Trophoblast cell (in vitro differentiated cells and primary cell): ENCODE measurements at places on chromosomes 6 and 20.

DNA sequence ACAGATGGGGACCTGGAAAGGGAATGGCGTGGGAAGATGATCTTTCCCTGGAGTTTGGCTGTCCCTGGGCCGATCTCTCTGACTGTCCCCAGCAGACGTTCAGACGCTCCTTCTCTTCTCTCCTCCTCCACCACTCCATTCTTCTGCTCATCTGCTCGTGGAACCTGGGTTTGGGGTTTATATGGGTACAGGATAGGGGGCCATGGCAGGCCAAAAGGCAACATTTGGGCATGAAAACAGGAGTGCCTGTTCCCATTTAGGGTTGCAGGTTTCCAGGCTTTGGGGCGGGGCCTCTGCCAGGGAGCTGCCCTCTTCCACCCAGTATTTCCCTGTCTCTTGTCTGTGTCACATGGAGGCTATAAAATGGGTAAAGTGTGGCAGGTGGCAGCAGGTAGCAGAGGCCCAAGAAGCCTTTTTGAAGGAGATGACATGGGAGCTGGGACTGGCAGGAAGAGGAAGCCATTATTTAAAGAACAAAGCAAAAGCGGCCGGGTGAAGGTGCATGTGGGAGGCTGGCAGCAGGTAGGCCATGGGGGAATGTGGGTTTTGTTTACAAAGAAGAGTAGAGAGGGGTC lies 203.7 kb downstream of the BMP7 start:
- no peaks in the 10 kb centered on the region for H3K27me3 ChIP-seq
- no peak overlapping the region for H3K4me3 ChIP-seq
- DNase-seq: no peak
- H3K4me1 ChIP-seq: peaks cover 18% of the 10 kb centered on the region
- H3K27ac ChIP-seq: no peak overlapping the region

- H3K4me1 ChIP-seq: peaks cover 10% of the 10 kb centered on the region
- H3K36me3 ChIP-seq: no peaks in the 10 kb centered on the region
- DNase-seq: peak; percentile 5
Observed at GRCh38 chr6:14656078-14656521, 538.5 kb downstream of the CD83 start.

GRCh38 chr20:45993197-45993951 lies 15.3 kb upstream of the MMP9 start:
- H3K4me1 ChIP-seq: peaks cover 23% of the 10 kb centered on the region
- peak overlapping the region; percentile 90 for H3K27ac ChIP-seq
- H3K36me3 ChIP-seq: no peaks in the 10 kb centered on the region
- H3K27me3 ChIP-seq: no peaks in the 10 kb centered on the region

DNA sequence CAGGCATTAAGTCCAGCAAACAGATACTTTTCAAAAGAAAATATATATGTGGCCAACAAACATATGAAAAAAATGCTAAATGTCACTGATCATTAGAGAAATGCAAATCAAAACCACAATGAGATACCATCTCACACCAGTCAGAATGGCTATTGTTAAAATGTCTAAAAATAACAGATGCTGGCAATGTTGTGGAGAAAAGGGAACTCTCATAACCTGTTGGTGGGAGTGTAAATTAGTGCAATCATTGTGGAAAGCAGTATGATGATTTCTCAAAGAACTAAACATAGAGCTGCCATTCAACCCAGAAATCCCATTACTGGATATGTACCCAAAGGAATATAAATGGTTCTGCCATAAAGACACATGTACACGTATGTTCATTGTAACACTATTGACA lies 20.6 kb downstream of the KCNQ5 start:
- no peaks in the 10 kb centered on the region for H3K27me3 ChIP-seq
- DNase-seq: no peak
- H3K36me3 ChIP-seq: no peaks in the 10 kb centered on the region
- H3K27ac ChIP-seq: no peak overlapping the region
- no peak overlapping the region for H3K4me3 ChIP-seq

DNA sequence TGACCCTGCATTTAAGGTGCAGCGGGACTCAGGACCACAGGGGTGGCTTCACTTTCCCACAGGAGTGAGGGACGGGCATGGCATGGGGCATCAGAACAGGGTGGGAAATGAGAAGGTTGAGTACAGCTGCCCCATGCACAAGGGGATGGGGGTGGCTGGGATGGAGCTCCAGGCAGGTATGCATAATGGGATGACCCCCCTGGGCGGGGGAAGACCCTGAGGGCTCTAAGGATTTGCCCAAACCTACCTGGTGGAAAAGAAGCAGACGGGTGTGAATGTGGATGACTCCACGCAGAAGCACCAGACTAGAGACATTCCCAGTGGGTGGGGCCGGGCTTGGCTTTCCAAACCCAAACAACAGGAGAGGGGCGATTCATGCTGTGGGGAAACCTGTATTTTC lies 200.3 kb downstream of the SYNDIG1 start:
- no peaks in the 10 kb centered on the region for H3K36me3 ChIP-seq
- peaks cover 5% of the 10 kb centered on the region for H3K4me1 ChIP-seq
- H3K4me3 ChIP-seq: no peak overlapping the region
- no peak overlapping the region for H3K27ac ChIP-seq
- H3K27me3 ChIP-seq: no peaks in the 10 kb centered on the region

DNA sequence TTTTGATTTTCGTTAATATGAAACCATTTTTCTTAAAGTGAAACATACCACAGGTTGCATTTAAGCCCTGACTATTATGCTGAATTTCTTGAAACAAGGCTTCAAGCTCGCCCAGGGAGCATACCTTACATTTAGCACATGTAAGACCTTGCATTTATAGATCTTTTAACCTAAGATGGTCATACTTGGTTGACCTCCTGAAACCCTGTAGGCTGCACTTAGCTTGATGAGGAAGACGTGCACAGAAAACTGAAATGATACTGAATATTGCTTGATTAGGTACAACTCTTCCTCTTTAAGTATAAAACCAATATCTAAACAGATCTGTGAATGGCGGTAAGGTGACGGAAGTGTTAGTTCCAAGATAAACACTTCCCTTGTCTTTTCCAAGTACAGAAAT lies 82.2 kb downstream of the CTNNBL1 start:
- no peaks in the 10 kb centered on the region for H3K4me1 ChIP-seq
- DNase-seq: no peak
- peaks cover 2% of the 10 kb centered on the region for H3K36me3 ChIP-seq
- H3K27me3 ChIP-seq: no peaks in the 10 kb centered on the region
- H3K27ac ChIP-seq: no peak overlapping the region
